ENCODE measurements at places on chromosomes 12 and 14.

DNA sequence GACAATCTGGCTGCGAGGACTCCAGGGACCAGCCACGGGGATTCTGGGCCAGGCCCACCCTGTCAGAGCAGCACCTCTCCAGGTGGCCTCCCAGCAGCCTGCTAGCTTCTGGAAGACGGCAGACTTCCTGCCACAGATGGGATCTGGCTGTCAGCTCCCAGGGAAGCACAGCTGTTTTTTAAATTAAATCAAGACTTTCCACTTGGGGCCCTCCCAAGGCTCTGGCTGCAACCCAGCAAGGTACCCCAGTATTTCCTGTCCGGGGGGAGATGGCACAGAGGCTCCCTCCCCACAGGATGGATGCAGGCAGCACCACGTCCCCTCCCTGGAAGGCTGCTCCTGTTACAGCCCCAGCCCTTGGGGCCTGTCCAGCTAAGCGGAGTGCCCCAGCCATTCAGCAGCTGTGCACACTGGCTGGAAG, 56.9 kb downstream of the ACTN1 start:
- DNase-seq: no peak

GRCh38 chr14:69241577-69241976, 18.4 kb upstream of the GALNT16 start:
- DNase-seq: no peak

GRCh38 chr14:50728836-50729235, 60.7 kb upstream of the SAV1 start:
- no peak for DNase-seq

- DNase-seq: no peak
Measured at GRCh38 chr12:45887544-45887943, 102.8 kb downstream of the SCAF11 start.

GRCh38 chr12:31029468-31029867, 44.2 kb upstream of the DDX11 start:
- DNase-seq: no peak

- DNase-seq: peak; percentile 72
Measured at GRCh38 chr14:95460647-95461478, 55.6 kb downstream of the SYNE3 start.

DNA sequence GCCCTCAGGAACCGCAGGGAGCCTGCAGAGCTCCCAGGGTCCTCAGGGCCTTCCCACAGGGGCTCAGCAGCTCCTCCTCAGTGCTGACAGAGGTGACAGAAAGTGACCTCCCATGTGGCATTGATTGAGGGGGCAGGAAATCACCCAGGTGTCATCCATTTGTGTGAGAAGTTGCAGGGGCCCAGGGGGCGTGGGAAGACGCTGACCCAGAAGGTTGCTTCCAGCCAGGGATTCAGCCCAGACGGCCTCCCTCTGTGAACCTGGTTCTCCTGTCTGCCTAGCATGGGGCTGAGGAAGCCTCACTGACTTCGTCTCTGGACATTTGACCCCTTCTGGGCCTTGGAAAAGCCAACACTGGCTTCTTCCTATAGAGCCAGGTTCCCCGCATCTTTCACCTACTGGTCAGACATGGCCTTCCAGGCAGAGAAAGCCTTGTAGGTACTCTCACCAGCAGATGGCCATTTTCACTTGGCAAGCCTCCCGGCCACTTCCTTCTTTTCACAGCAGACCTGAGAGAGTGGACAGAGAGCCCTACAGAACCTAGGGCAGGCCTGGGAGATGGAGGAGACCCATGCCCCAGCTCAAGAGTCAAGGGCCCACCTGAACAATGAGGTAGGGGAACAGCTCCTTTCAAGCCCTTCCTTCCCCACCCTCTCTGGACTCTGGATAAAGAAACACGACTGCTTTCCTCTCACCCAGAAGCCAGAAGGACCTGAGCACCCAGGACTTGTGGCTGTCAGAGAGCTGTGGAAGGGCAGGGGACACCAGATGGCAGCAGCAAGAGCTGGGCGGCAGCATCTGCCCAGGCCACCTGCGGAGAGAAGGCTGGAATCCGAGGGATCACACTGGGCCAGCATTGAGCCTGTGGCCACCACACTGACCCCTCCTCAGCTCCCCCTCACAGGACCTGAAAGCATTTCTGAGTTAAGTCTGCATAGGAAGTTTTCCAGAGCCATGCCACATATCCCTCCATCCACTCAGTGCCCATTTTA, 377.8 kb downstream of the DPF3 start:
- DNase-seq: no peak

DNA sequence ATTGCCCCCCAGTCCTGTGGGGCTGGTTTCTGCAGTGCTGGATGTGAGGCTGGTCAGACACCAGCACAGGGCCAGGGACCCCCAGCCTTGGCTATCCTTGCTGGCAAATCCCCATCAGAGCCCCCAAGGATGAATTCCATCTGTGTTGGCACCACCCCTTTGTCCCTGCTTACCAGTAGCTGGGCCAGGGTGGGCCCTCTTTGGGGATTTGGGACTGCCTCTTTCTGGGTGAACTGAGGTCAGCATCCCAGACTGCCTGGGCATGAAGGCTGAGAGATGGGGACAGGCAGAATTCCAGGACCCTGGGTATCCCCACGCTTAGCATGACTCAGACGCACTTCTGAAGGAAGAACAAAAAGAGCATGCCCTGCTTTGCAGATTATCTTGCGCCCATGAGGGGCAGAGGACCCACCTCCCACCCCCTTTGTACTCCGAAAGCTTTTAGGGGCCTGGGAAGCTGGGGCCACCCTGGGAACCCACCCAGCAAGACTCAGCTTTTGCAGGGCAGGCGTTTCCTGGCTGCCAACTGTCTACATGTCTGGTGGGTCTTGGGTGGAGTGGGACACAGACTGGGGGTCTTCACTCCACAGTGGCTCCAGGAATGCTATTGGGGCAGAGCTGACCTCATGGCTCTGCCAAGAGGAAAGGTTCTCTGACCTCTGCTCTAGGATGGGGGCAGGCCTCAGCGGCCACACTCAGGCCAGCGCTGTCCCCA, 26.8 kb downstream of the RFLNA start:
- no peak for DNase-seq

GRCh38 chr12:47273191-47273626, 193.4 kb upstream of the AMIGO2 start:
- no peak for DNase-seq

- DNase-seq: no peak
Measured at GRCh38 chr12:127911291-127911690, 355.7 kb upstream of the TMEM132C start.

GRCh38 chr14:96617635-96618034, 115.5 kb downstream of the PAPOLA start:
- DNase-seq: no peak

- DNase-seq: peak; percentile 4
Measured at GRCh38 chr12:100553936-100554335, 19.5 kb upstream of the GAS2L3 start.

DNA sequence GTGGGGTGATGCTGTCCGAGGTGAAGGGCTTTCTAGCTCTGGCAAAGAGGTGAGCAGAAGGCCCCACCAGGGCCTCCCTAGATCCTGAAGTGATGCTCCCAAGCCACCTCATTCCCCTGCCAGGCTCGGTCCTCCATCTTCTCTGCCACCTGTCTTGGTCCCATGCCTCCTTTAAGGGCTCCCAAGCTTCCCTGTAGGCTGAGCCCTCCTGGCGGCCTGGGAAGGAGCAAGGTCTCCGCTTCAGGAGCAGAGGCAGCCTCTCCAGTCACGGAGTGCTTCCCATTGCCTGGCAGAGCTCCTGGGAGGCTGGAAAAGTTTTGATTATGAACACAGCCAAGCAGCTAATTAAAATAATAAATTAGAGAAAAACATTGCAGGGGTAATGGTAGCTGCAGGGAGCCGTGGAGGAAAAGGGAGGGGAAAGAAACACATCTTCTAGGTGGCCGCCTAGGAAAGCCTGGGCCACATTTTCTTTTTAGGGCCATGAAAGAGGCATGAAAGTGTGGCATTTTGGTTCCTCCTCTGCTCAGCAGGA, 160.0 kb upstream of the PRMT8 start:
- DNase-seq: no peak

DNA sequence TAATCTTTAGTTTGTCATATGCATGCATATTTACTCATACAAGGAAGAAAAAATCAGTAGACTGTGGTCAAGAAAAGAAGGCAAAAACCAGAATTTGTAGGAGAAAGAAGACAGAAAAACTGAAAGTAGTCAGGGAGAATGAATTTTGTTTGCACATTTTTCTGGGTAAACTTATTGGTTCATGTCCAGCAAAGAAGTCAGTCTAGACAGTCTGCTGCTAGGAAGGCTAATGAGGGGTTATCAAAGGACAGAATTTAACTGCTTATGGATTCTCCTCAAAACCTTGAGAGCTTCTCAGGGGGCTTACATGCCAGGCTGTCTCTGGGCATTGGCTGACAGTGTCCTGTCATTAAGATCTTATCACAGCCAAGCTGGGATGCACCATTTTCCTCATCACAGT, 293.9 kb downstream of the RPAP3 start:
- no peak for DNase-seq

DNA sequence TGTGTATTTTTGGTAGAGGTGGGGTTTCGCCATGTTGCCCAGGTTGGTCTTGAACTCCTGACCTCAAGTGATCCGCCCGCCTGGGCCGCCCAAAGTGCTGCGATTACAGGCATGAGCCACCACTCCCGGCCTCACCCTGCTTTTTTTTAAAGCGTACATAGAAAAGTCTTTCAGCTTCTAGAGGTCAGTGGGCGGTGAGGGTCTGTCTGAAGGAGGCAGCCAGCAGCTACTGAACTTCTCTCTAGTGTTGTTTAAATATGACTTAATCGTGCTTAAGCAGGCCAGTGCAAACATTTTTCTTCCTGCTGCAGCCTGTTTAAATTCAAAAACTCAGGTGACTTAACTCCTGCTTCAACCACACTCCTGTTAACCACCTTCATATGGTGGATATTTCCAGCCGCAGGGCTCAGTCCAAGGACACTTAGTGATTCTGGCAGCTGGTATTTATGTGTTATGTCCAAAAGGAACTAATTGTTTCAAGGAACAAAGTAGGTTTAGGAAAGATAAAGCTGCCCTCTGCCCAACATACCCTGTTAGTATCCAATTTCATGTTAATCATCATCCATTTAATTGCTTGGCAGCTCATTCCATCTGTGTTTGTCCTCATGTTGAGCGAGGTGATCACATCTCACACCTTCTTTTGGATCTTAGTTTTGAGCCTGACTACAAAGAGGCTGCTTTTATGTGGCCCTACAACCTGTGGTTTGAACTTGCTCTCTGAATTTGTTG, 2.0 kb downstream of the PRKAB1 start:
- no peak for DNase-seq

Data from hippocampal formation (tissue), 2 donors.